ENCODE measurements at places on chromosomes 13 and 19. TPM values are rescaled to one million over a fixed set of nuclear protein-coding genes. Genes with fewer than 3 reads are reported as not detected.

DNA sequence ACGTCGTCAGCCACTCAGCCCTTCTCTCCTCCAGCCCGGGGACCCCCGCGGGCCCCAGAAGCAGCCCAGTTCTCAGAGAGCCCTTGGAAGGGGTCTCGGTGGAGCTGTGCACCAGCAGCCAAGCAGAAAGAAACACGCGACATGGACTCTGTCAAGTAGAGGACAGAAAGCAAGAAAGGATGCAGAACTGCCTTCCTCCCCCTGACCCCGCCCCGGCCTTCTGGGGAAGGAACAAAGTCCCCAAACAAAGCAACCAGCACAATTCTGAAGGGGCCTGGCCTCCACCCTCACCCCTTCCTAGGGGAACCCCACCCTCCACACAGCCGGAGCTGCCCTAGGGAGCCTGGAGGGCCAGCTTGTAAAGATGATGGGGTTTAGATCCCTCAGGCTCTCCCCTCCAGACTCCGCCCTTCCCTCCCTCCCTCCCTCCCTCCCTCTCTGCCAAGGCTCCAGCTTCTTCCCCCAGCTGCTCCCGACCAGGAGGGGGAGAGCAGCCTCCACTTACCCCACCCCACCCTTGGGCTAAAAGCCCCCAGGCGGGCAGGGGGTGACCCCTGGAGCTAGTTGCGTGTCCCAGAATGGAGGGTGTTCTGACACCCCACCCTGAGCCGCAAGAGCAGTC is 7.8 kb downstream of the LYL1 start:
- peak; percentile 24 for DNase-seq

Gene PNMA8C
- total RNA-seq: not detected

GRCh38 chr13:38430796-38431195 is 81.1 kb downstream of the UFM1 start:
- no peak for DNase-seq

Gene KIR2DL1
- total RNA-seq: not detected

Gene ZNF865
- total RNA-seq: 15.4 TPM

Gene ERCC2
- 20.0 TPM for total RNA-seq

GRCh38 chr13:68929075-68929745 is 1178.4 kb upstream of the ATXN8OS start:
- DNase-seq: no peak

DNA sequence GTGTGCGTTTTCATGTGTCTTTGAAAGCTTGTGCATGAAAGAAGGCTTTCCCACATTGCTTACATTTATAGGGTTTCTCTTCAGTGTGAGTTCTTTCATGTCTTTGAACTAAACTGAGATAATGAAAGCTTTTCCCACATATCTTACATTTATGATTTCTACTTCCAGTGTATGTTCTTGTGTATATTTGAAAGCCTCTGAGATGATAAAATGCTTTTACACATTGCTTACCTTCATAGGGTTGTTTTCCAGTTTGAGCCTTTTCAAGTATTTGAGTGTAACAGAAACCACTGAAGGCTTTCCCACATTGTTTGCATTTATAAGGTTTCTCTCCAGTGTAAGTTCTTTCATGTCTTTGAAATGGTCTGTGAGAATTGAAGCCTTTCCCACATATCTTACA is 9.8 kb upstream of the ZNF441 start:
- DNase-seq: no peak

Gene PCDH9
- not detected for total RNA-seq

GRCh38 chr19:54188215-54188871 is 1.0 kb downstream of the MBOAT7 start:
- peak; percentile 76 for DNase-seq

DNA sequence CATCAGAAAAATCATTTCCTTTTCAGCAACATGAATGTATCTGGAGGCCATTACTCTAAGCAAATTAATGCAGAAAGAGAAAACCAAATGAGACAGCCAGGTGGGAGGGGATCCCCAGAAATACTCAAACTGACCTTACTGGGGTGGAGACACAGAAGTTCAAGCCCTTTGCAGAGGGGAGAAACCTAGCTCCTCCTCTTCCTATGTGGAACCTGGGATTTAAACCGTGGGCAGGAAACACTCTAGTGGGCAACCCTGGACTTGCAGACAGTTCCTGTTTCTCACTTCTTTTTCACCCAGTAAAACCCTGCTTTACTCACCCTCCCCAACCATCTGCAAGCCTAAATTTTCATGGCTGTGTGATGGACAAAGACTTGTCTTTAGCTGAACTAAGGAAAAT is 61.3 kb downstream of the SLITRK6 start:
- no peak for DNase-seq

- no peak for DNase-seq
Observed at GRCh38 chr19:18616023-18616422, 3.4 kb downstream of the TMEM59L start.

- peak; percentile 69 for DNase-seq
Observed at GRCh38 chr13:25114220-25114619, 18.3 kb downstream of the PABPC3 start.

GRCh38 chr13:93029536-93029935 is 197.1 kb upstream of the GPC6 start:
- DNase-seq: no peak

DNA sequence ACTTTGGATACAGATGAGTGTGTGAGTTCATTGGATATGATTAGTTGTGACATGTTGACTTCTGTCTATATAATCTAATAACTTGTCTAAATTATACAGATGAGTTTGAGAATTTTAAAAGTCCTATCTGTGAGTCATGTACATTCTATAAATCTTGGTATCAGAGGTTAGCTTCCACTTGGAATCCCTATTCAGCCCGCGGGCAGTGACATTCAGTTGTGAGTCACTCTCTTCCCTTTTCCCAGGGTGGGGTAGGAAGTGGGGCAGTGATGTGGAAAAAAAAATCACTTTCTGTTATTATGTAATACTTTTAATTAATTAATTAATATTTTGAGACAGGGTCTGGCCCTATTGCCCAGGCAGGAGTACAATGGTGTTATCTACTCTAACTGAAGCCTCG is 33.0 kb upstream of the ZNF808 start:
- no peak for DNase-seq

Gene PSPN
- 2.7 TPM for total RNA-seq

DNA sequence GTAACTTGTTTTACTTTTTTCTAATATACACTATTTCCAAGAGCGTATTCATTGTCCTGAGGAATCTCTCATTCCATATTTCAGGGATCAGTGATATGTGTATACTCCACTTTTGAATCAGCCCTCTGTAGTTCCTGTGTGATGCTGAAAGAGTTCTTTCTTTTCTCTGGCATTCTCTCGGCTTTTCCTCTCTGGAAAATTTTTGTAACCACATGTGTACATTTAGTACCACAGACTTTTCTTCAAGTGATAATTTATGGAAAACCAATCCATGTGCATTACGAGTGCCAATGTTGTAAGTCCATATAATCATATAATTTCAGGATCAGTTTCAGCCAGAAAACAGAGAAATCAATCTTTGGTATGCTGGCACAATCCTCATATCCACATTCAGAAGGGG is 102.2 kb upstream of the MBNL2 start:
- DNase-seq: no peak

- DNase-seq: no peak
Observed at GRCh38 chr13:24893863-24894262, 129.9 kb downstream of the RNF17 start.
